Stimulated activated CD4-positive, alpha-beta T cell treated with anti-CD3 and anti-CD28 coated beads, Interleukin-12 subunit alpha, Interleukin-12 subunit beta, amount 100 ng/mL, for 24 hours (primary cell): ENCODE measurements at places on chromosomes 7 and 10.

DNA sequence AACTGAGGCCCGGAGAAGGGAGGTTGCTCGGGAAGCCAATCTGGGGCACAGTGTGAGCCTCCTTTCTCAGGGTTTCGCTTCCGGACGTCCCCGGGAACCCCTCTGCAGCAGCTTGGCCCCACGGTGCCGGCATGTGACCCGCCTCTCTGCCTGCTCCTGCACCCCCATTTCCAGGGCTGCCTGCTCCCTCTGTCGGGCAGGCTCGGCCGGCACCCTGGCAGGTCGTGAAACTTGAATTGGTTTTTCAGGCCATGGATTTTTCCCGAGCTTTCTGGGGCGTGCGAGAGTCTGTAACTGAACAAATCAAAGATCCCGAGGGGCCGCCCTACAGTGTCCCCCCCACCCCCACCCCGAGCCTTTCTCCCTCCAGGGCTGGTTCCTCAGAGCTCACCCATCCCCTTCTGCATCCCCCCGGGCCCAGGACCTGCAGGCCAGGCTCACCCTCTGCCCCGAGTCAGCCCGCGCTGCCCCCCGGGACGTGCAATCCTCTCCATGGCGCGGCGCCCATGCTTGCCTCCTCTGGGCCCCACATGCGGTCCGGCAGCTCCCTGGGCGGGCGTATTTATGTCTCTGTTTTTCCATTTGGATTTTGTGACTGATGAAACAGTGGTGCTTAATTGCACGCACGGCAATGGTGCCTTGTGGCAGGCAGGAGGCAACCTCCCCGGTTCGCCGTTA is 58.1 kb downstream of the UNCX start:
- no peak for DNase-seq

DNA sequence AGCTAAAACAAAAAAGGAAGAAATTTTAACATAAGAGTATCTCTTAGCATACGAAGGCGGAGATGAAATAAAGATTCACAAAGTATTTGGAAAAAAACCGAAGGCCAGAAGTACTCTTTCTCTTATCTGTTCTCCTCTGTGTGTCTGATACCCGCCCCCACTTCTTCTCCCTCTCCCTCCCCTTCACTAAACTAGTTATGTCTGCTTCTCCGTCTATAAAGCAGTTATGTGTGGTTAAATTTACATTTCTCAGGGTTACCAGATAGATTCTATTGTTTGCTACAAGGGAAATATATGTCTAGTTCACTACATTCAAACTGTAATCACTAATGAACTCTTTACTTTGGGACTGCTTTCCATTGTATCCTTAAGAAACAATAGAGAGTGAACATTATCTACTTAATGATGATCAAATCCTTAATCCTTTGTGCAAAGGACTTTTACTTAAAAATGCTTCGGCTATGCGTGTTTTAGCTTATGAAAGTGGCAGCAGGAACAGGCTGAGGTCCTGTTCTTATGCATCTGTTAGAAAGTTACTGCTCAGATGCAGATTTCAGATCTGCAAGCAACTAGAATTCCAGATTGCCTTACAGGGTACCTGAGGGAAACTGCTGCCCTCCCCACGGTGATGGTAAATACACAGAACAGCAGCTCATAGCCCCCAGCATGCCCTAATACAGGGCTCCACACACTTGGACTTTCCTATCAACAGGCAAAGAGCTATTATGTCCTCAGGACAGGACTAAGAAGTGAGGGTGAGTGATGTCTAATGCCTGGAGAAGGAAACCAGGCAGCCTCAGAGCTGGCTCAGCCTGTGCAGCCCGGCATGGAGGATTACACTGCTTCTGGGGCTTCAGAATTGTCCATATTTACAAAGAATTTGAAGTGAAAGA is 273.3 kb downstream of the FZD1 start:
- DNase-seq = no peak

DNA sequence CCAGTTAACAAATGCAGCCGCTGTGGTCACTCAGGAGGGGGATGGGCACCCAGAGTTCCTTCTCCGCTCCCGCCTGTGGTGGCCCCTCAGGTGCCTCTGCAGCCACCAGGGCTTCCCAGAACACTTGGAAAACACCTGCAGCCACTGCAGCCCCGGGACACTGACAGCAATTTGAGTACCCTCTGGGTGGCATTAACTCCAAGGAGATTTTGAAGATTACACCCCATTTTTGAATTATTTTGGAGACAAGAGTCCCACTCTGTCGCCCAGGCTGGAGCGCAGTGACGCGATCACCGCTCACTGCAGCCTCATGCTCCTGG is 32.2 kb downstream of the IL15RA start:
- DNase-seq = no peak

DNA sequence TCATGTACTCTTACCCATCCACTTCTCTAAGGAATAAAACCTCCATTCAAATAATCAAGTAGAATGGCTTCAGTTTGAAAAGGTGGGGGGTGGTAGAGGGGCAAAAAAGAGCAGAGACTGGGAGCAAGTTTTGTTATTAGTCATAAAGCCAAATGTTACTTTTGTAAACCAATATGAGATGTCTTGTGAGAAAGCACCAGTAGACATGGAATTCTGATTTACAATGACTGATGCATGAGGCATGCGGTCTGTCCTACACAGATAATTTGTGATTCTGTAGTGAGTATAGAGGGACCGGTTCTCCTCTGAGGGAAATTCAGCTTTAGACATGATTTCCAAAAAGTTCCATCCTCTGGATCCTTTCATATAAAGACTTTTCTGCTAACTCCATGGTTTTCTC is 12.9 kb upstream of the ABCA13 start:
- DNase-seq = no peak

- no peak for DNase-seq
Measured at GRCh38 chr7:8260871-8261694, 884 bp downstream of the ICA1 start.

GRCh38 chr7:72217151-72217550 is 195.0 kb downstream of the CALN1 start:
- no peak for DNase-seq

DNA sequence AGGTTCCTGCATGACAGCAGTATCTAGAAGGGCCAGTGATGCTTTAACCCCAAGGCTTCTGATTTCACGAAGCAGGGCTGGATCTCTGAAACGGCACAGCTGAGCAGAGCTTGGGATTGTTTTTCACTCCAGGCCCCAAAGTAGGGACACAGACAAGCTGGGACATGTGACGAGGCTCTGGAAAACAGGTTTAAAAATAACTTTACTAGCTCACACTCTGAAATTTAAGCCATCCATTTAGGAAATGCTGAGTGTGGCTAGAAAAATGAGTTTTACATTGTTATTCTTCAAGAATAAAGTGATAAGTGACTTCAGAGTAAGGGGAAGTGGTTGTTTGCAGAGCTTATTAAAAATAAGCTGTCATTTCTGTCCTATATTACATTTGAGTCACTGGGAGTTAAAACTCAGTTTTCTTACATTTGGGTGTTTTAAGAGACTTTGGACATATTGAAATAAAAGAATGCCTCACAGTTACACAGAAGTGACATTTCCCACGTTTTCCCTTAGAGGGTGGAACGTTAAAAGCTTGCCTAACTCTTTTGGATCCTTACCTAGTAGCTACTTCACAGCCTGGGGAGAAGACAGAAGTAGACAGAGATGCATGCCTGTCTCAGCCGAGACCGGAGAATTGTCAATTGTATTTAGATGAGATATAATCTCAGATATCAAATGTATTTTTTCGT is 107.8 kb downstream of the GALNT17 start:
- DNase-seq = no peak

DNA sequence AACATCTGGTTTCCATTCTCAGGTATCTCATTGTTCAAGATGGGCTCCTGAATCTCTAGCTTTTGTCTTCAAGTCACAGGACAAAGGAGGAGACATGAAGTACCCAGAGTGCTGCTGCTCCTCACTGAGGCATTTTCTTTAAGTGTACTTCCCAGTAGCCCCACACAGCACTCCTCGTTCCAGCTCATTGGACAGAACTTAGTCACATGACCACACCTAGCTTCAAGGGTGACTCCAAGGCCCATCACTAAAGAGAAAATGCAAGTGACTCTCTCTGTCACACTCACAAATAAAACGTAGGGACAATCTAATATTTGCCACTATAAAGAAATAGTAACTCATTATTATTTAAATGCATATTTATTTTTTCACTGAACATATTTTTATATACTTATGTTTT is 58.3 kb upstream of the NEUROD6 start:
- no peak for DNase-seq

DNA sequence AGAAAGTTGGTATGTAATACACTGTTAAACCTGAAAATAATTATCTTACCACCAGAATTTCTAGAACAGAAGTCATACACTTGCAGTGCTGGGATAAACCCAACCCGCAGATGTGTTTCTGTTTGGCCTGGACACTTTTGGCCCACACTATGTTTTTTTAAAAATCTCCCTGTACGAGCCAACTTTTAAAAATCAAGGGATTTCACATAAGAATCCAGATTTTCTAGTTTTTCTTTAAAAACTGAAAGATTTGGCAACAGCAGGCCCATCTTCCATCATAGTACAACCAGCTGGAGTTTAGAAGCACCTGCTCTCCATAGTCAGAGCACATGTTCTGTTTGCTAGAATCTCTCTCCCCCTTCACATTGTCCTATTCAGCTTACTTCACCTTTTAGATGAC is 74.0 kb downstream of the TLL2 start:
- no peak for DNase-seq

GRCh38 chr7:98242934-98243333 is 9.1 kb downstream of the TECPR1 start:
- no peak for DNase-seq

- no peak for DNase-seq
Measured at GRCh38 chr7:50412973-50413372, 37.2 kb downstream of the FIGNL1 start.

DNA sequence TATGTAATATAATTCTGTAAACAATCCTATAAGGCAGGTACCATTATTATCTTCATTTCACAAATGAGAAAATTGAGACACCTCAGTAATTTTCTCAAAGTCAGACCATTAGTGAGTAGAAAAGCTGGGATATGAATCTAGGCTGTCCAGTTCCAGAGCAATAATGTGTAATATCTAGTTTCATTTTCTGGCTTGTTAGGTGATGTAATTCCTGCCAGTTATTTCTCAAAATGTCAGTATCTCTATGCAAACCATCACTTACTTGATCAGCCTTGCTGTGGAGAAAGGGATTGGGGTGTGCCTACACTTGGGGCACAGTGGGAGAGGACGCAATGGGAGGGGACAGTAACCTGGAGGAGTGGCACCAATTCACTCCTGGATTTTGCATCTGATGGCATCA is 157.5 kb downstream of the LYZL1 start:
- no peak for DNase-seq
